ENCODE measurements at places on chromosomes 11 and 22.
A peak's percentile ranks its signal among the peaks of the same experiment; 100 is the strongest.

DNA sequence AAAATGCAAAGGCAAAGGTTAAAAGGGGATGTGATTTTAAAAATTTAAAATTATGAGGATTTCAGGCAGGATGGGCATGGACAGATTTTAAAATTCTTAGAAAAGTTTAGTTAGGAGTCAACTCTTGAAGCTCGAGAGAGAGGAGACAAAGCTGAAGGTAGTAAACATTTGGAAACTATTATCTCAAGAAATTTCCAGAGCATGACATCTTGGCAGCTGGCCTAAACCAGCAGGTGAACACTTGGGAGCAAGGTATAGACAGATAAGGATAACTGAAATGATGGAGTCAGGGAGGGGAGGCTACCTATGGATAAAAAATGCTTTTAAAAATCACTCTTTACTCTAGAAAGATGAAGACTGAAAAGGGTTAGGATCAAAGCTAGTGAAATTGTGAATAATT, 13.7 kb downstream of the POU2AF3 start:
- no peak for DNase-seq

DNA sequence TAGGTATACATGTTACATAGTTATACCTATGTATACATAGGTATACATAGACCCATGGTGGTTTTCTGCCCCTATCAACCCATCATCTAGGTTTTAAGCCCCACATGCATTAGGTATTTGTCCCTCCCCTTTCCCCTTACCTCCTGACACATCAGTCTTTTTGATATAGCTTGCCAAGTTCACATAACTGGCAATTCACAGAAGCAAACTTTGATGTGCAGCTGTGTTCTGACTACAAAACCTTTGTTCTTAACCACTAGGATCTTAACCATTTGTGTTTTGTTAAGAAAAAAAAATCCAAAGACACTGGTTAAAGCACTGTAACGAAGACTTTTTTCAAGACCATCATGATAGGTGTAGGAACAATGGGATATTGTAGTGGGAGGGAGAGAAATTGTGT, 42.9 kb upstream of the SLC5A1 start:
- no peak for DNase-seq

GRCh38 chr22:46476547-46476941, 60.9 kb downstream of the CELSR1 start:
- peak; percentile 42 for DNase-seq

DNA sequence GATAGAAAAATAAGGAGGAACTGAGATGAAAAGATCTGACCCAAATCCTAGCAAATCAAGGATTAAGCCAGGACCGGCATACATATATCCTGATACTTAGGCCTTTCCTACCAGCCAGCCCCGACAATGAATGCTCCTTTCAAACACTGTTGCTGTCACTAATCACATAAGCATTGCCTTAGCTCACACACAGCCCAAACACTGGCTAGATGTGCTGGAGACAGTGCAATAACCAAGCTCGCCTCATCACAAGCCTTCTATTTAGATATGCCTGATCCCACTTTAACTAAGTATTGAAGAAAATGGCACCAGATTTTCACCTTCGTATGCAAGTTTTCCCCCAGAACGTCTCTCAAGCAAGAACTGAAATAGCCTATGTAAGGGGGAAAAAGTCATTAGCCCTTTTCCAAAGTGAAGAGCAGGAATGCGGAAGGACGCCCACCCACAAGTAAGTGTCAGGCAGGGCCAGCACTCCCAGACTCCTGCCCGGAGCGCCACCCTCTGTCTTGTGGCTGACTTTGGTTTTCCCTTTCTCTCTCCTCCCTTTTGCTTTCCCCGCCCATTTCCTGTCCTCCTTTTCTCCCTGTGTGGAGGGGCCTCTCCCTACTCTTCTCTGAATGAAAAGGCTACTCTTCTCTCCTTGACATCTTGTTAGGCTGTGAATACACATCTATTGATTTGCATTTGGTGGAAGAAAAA, 8.9 kb upstream of the OPCML start:
- DNase-seq: no peak

DNA sequence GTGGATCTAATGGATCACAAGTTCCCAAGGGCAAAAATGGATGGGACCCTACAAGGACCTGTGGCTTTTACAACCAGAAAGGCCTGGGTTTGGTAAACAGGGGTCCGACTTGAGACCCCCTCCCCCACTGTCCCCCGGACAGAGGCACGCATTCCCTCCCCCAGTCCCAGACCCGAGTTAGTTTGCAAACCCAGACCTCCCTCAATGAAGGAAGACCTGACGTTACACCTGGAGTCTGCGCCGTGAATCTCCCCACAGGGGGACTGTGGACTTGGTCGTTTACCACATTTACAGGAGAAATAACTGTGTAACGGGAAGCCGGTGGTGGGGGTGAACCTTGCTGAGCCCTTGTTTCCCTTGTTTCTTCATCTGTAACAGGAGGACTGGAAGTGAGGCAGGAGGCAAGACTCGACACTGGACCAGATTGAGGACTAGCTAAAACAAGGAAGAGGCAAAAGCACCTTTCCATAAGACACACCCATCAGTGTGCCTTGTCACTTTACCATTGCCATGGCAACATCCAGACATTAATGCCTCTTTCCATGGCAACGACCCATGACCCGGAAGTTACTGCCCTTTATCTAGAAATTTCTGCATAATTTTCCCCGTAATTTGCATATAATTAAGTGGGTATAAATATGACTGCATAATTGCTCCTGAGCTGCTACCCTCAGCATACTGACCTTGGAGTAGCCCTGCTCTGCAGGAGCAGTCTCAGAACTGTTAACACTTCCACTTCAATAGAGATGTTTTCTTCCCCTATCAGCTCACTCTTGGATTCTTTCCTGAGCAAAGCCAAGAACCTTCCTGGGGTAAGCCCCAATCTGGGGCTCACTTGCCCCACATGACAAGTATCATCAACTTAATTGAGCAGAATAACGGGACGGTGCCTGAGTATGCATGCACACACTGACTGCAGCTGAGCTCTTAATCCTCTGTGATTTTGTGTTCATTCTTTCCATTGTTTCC, 25.4 kb downstream of the PDGFB start:
- no peak for DNase-seq

GRCh38 chr22:41983513-41984405, 14.5 kb downstream of the SEPTIN3 start:
- peak; percentile 84 for DNase-seq

DNA sequence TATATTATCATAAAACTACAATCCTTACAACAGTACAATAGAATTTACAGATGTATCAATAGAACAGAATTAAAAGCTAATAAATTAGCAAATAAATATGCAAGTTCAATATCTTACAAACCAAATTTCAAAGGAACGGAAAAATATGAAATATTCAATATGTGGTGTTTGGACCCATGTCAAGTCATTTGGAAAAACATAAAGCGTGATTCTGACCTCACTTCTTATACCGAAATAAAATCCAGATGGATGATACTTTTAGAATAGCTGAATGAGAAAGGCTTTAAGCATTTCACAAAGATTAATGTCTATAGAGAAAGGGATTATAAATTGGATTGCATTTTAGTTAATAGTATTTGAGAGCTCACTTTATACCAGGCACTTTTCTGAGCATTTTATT, 92.8 kb upstream of the TEAD1 start:
- no peak for DNase-seq

- DNase-seq: peak; percentile 82
Measured at GRCh38 chr22:20463324-20464095, 25.9 kb upstream of the SCARF2 start.

DNA sequence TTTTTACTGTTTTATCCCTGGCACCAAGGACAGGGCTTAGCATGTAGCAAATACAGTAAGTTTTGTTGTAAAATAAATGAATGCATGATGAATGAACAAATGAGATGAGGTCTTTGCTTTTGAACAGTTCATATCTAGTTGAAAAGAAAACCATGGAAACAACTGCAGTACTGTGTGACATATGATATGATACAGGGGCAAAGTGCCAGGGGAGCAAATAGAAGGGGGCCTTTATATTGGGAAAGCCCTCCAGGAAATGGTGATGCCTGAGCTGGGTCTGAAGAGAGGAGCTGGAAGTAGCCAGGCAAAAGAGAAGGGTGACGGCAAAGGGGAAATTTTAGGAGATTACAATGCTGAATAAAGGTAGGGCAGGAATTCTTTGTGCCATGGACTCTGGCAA, 63.8 kb upstream of the UCP3 start:
- no peak for DNase-seq

- DNase-seq: no peak
Measured at GRCh38 chr22:47816863-47817210, 1054.4 kb downstream of the TBC1D22A start.

DNA sequence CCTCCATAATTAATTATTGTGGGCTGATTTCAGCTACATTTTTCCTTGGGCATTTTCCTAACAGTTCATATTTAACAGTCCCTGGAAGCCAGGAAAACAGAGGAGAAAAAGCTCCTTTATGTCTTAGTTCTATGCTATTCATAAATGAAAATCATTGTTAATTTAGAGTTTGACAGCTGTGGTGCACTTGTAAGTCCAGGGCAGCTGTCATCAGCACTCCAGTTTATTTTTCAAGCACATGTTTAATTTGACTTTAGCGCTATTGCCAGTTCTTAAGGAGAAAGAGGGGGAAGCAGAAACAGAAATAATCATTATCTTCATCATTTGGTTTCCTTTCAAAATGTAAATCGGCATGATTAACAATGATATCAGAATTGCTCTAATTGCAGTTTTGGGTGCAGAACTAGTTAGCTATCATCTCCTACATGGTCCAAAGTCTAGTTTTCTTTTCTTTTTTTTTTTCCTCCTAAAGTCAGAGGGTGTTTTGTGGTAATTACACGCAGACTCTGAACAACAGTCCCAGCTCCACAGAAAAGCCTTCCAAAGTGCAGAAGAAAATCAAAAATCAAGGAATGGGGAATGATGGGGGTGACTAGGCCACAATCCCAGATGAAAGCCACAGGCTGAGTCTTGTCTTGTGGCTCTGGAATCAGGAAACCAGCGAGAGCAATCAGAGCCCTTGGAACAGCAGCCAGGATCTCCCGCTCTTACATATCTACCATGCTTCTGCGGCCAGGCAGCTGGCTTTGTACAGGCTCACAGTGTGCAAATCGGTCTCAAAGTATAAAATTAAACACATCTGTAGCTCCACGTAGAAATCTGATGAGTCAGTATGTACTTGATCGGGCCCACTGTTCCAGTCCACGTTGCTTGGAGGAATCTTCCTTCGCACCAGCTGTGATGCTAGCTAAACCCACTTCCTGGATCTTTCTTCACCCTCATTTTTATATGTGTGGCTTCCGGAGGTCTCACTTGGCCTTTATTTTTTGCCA, 91.9 kb downstream of the SPON1 start:
- DNase-seq: no peak

- DNase-seq: no peak
Measured at GRCh38 chr22:19057999-19058491, 64.2 kb downstream of the DGCR2 start.

DNA sequence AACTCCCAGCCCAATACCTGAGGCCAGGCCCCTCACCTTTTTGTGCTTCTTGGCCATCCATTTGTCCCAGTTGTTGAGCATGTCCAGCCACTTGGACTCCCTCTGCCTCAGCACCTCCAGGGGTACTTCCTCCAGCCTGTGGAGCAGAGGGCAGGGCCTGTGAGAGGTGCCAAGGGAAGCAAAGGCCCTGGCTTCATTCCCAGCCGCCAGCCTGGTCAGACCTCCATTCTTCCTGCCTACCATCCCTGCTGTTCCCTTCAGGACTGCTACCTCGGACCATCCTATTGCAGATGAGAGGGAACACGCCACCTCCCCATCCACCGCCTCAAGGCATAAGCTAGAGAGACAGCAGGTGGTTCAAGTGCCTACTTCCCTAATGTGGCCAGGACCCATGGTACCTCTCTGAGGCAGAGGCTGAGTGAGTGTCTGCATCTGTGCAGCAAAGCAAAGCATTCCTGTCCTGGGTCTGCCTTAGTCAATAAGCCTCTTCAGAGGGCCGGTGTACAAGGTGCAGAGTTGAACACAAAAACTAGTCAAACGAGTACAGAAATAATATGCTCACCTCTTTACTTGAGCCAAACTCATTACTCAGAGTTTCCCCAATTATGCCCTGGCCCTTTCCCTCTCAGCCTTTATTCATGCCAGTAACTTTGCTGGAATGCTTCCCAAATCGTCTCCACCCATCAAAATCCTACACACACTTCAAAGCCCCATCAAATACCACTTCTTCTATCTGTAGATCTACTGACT, 15.4 kb upstream of the CASTOR1 start:
- DNase-seq: no peak

GRCh38 chr11:33646629-33647028, 54.0 kb downstream of the C11orf91 start:
- no peak for DNase-seq

- no peak for DNase-seq
Measured at GRCh38 chr11:92728628-92729027, 240.8 kb upstream of the MTNR1B start.

DNA sequence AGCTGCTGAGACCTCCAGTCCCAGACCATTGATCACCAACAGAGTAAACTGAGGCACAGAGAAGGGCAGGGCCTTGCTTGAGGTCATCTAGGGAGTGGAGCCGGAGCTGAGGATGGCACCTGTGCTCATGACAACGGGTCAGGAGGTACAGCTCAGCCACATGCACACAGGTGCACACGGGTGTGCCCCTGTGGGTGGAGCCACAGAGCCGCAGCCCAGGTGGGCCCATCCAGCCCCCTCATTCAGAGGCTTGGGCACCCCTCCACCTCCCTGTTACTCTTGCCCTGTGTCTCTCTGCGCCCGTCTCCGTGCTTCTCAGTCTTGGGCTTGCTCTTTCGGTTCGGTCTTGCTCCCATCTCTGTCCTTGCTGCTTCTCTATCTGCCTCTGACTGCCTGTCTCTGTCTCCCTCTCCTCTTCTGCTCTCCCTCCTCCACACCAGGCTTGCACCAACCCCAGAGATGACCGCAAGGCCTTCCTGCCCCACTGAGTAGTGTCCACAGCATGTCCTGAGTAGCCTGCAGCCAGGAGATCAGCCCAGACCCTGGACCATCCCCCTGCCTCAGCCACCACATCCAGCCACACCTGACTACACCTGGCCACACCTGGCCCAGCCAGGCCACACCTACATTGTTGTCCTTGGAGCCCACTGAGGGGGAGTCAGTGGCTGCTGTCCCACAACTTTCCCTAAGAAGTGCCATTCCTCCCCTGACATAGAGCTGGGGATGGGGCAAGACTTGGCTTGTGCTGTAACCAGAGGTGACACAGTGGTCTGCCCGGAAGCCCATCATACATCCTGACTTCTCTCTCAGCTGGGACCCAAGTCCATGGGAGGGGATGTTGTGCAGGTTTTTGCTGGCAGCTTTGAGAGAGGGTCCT, 39.3 kb upstream of the CRYBB3 start:
- DNase-seq: no peak

All from AML-193 (cell line).